Upper lobe of right lung (tissue), 1 donor: ENCODE measurements at places on chromosomes 6 and 20.

GRCh38 chr6:139941826-139942225 lies 567.4 kb upstream of the CITED2 start:
- H3K4me1 ChIP-seq = peaks cover 8% of the 10 kb centered on the region
- peak overlapping the region; percentile 15 for H3K27ac ChIP-seq
- no peaks in the 10 kb centered on the region for H3K36me3 ChIP-seq
- H3K27me3 ChIP-seq = no peaks in the 10 kb centered on the region
- DNase-seq = no peak

- no peak overlapping the region for H3K4me3 ChIP-seq
- H3K27me3 ChIP-seq = no peaks in the 10 kb centered on the region
These were observed 203.5 kb downstream of the EPM2A start for GRCh38 chr6:145531822-145532221.

DNA sequence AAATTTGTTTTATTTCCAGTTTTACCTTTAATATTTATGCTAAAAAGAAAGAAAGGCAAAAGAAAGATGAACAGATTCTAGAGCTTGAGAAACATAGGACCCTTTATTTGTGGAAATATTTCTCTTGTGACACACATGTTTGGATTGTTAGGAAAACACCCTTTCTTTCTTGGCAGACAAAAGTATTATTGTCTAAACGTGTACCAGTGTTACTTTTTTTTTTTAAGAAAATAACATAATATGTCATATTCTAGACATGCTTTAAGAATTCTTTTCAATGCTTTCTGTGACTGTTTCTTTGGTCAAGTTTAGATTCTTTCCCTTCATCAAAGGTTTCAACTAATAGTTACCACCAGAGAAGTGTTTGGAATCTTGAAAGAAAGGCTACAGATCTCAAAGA lies 183.4 kb upstream of the CNR1 start:
- no peaks in the 10 kb centered on the region for H3K36me3 ChIP-seq
- DNase-seq = no peak
- no peaks in the 10 kb centered on the region for H3K4me1 ChIP-seq
- H3K27me3 ChIP-seq = no peaks in the 10 kb centered on the region
- H3K4me3 ChIP-seq = no peak overlapping the region

DNA sequence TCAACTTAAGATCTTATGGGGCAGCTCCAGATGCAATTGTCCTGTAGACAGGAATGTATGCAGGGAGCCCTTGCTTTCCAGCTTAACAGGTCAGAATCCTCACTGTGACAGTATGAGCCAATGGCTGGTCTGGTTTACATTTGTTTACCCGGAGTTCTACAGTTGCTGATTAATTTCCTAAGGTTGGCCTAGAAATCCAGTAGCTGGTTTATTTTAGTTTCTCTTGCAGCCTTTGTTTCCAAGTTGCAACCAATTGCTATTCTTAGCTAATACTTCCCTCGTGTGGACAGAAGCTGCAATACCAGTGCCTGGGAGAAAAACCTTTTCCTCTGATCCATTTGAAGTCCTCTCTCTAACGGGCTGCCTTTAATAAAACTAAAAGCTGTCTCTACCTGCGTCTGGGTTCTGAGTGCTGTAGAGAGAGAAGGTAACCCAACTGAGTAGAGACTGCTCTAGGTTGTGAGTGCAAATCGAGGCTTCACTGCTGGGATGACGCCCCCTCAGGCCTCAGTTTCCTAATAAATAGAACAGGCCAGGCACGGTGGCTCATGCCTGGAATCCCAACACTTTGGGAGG lies 45.9 kb downstream of the ZNF217 start:
- H3K27me3 ChIP-seq = no peaks in the 10 kb centered on the region
- H3K27ac ChIP-seq = no peak overlapping the region
- no peak overlapping the region for H3K4me3 ChIP-seq
